ENCODE measurements at places on chromosomes 16 and 17.
A peak's percentile ranks its signal among the peaks of the same experiment; 100 is the strongest.

DNA sequence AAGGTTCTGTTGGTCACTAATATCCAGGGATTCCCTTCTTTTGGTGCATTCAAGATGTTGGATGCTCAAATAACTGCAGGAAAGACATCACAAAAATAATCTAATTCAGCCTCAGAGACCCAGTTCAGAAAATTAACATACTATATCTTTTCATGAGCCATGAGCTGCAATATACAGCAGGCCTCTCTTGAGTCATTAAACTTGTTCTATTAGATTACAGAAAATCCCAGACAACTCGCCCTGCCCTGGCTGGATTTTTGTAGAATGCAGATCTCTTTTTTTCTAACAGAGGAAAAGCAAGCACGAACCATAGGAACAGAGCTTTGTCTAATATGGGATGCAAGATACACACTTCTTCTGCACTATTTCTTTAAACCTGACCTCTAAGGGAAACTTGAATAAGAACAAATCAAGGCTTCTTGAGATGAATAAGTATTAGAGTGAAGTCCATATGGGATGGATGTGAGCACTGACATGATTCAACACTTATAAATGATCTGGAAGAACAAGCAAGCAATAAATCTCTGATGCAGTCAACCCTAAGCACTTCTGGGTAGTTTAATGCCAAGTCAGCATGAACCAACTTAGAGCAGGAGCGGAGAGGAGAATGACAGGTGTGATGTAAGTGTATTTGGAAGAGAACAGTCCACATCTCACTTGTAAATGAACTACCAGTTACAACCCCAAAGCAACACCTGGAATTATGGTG is 70.7 kb upstream of the GNAO1 start:
- DNase-seq, result no peak

GRCh38 chr16:6726621-6727020 is 606.0 kb upstream of the RBFOX1 start:
- no peak for DNase-seq

DNA sequence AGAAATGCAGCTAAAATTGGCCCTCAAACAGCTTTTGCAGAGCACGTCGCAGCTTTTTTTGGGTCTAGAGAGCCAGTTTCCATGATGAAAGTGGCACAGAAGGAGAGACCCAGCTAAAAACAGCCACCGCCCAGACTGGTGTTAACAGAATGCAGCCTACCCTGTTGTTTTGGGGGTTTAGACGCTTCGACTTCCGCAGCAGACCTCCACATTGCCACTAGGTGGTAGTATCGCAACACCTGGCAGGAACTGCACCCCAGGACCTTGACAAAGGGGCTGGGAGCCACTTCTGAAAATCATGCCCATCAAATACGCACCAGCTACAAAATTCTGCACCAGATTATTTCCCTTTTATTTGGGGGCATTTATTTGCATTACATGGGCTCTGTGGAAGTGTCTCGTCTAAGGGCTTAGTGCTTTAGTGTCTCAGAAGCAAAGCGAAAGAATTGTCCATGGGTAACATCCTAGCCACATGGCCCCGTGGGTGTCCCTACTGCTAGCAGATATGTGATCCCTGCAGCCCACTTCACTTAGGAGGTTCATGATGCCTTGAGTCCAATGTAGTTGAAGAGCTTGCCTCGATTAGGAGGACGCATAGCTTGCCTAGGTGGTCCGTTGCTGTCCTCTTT is 167.1 kb downstream of the HAPSTR1 start:
- DNase-seq, result no peak

DNA sequence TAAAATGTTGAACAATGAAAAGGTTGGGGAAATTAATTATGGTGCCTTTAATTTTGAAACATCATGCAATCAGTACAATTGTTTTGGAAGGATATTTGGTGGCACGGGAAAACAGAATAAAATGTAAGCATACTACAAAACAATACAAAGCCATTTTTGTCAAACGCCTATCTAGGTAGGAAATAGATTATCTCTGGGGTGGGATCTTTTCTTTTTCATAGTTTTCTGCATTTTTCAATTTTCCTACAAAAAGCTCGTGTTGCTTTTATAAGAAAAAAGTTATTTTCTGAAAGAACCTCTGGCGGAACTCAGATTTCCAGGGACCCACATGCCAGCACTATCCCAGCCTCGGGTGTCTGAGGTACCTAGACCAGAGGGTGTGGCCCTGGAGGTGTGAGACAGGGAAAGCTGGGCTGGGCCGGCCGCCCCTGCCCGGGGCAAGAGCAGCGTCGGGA is 961 bp upstream of the MAP3K3 start:
- no peak for DNase-seq

- peak; percentile 30 for DNase-seq
Measured at GRCh38 chr16:55711959-55712876, 56.4 kb downstream of the SLC6A2 start.

GRCh38 chr17:48442819-48443218 is 12.8 kb upstream of the SKAP1 start:
- no peak for DNase-seq

- DNase-seq, result no peak
Measured at GRCh38 chr17:9825641-9826150, at the start of gene GLP2R. GLP2R (plus strand) TSS chr17:9825924; CDS start chr17:9826064, 140 bp downstream.

GRCh38 chr16:4976611-4977145 is 18.5 kb downstream of the SEC14L5 start:
- no peak for DNase-seq

DNA sequence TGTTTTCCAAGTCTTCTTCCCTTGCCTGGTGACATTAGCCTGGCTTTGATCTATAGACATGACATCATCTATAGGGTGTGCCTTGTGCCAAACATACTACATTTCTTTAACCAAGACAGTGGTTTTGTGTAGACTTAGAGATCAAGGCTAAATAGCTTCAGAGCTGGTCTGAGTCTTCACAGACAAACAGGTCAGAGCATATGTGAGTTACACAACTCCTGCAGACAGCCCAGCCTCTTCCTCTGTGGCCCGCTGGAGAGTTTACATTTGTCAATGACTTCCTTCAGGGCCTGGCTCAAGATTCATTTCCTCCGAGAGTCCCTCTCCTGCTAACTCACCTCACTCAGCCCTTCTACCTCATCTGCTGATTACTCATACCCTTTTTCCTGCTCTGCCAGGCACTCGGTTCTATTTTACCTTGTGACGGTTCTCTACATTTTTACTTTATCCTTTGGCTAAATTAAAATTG is 73.1 kb upstream of the TANC2 start:
- no peak for DNase-seq

DNA sequence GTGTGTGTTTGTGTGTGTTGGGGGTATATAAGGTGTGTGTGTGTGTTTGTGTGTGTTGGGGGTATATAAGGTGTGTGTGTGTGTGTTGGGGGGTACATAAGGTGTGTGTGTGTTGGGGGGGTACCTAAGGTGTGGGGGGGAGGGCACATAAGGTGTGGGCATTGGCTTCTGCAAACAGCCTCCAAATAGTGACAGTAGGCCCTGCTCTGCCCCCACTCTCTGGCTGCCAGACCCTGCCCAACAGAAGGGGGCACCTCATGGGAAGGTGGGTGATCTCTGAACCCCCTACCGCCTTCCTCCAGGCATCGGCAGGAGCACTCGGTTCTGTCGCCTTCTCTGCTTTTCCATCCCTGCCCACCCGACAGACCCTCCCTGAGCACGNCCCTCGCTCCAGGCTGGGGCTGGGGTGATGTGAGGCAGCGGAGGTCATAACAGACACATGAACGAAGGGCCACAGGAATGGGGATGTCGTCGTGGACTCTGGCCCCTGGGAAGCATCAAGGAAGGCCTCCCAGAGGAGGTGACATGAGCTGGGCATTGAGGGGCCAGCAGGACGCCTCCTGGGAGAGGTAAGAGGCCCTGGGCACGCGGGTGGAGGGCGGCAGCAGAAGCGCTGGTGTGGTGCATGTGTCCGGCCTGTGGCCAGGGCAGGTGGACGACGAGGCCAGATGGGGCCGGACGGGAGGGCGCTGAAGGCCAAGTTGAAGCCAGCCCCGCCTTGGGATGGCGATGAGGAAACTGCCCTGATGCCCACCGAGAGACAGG is 136.6 kb upstream of the RPH3AL start:
- no peak for DNase-seq

DNA sequence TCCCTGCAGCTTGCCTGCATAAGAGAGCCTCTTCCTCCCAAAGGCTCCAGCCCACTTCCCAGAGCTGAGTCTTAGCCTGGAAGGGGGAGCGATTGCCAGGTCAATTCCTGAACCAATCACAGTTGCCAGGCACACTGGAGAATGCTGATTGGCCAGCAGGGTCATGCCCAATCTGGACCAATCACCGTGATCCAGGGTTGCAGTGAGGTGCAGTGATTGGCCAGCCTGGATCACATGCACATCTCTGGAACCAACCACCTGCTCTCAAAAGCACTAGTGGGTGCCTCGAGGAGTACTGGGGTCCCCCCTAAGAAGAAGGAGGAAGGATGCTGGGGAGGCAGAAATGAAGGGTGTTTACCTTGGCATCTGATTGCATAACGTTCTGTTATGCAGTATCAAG is 18.4 kb downstream of the NAGPA start:
- DNase-seq, result no peak

DNA sequence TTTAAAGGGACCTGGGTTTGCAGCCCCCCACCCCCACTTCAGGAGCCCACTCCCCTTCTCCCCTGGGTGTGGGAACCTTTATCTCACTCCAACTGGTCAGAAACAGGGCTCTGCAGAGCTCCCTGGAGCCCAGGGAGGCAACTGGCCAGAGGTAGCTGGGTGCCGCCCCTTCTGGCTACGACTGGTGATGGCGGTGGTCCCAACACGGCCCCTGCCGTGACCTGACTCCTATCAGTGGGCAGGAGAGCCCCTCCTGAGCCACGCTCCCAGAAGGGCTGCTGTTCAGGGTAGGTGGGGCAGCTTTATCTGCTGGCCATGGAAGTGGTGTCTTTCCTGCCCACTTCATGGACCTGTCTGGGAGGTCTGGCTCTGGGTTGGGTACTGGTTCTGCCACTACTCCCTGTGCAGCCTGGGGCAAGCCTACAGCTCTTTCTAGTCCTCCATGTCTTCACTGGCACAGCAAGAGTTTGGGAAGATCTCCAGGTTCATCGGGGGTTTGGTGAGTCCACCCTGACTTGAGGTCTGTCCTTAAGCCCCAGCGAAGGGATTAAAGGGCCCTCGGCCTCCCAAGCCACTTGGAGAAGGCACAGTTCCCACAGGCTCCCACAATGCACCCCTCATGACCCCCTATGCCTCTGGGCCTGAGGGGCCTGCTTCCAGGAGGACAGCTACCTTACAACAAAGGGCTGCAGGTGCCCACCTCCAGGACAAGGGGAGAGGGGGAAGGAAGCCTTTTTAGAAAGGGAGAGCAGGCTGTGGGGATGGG is 5.5 kb upstream of the SREBF1 start:
- DNase-seq, result no peak

DNA sequence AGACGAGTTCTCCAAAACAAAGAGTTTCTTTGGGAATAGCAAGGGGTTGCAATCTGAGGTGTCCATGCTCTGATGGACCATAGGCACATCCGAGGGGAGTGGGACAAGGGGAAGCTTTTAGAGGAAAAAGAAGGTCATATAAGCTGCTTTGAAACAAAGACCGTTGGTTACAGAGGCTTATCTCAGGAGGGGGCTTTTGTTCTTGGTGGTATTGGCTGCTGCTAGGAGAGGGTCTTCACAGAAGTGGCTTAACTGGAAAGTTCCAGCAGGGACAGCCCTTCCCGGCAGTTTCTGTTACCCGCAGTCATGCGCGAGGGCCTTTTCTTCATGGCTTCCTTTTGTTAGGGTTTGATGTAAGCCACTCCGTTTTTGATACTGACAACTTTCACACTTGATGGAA is 76.0 kb downstream of the RAP1GAP2 start:
- no peak for DNase-seq

DNA sequence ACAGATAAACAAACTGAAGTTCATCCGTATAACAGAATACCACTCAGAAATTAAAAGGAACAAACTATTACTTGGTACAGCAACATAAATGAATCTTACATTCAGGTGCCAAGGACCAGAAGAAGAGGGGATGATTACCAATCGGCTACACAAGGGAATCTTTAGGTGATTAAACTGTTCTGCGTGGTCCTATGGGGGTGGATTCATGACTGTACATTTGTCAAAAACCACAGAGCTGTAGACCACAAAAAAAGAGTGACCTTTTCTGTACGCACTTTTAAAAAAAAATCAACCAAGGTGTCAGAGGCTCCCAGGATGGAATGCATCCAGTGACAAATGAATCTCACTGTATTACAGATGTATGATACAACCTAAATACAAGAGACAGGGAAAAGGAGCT is 110.8 kb downstream of the CDYL2 start:
- DNase-seq, result no peak

DNA sequence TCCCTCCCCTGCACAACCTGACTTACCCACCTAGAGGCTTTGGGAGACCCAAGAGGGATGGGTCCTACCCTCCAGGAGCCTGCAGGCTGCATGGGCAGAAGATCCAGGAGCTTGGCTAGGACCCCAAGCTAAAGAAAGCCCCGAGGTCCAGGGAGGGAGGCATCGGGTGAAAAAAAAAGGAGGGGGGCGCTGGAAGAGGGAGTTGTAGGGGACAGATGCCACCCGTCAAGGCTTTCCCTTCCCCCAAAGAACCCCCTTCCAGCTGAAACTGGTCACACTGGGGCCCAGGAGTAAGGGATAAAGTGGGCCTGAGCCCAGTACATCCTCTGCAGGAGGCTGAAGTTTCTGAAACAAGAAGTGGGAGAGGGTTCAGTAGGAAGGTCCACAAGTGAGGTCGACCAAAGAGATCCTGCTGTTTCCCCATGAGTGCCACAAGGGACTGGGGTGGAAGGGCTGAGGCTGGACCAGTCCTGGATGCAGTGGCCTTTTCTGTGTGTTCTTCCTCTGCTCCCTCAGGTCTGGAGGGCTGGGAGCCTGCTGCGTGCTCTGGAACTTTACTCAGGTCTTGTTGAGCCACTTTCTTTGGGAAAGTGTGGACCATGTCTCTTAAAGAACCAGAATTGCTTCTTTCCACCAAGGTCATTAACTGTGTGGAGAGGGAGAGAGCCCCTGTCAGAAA is 14.2 kb upstream of the CBFB start:
- no peak for DNase-seq

DNA sequence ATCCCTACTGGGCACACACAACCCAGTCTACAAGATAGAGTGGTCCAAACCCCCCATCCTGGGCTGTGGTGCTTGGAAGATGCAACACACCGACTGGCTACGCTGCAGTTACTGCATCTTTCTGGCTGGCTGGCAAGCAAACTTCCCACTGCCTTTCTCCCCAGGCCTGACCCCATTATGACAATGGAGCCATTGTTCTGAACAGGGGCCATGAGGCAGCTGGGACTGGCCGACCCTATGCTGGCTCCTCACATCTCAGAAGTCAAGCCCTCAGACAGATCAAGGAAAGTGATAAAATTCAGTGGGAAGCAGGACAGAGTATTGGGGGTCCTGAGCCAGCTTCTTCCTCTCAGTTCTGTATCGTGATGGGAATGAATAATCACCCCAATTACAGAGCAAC is 364.1 kb upstream of the ASIC2 start:
- no peak for DNase-seq

DNA sequence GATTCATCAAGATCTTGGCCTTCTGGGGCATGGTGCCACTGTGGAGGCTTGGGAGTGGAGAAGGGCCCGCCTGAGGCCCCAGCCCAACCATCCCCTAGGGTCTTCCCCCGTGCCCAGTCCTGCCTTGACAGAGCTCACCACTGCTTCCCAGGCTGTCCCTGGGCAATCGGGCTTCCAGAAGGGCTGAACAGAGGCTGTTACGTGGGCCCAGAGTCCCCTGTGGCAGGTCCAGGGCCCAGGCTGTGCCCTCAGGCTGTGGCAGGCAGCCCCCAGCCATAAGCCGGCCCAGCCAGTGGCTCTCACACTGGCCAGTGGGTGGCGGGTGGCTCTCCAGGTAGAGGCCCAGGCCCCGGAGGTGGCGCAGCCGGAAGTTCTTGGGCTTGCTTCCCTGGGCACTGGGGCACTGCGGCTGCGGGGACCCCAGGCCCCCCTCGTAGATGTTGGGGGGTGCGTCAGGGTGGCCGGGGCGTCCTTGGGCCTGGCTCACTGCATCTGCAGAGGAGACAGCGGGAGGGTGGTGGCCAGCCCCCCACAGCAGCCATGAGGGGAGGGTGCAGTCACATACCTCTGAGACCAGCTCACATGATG is 809 bp downstream of the C16orf90 start:
- DNase-seq, result no peak
